ENCODE measurements at places on chromosomes 6 and 20.

GRCh38 chr20:10648651-10649050 is 25.1 kb downstream of the JAG1 start:
- no peak for DNase-seq

DNA sequence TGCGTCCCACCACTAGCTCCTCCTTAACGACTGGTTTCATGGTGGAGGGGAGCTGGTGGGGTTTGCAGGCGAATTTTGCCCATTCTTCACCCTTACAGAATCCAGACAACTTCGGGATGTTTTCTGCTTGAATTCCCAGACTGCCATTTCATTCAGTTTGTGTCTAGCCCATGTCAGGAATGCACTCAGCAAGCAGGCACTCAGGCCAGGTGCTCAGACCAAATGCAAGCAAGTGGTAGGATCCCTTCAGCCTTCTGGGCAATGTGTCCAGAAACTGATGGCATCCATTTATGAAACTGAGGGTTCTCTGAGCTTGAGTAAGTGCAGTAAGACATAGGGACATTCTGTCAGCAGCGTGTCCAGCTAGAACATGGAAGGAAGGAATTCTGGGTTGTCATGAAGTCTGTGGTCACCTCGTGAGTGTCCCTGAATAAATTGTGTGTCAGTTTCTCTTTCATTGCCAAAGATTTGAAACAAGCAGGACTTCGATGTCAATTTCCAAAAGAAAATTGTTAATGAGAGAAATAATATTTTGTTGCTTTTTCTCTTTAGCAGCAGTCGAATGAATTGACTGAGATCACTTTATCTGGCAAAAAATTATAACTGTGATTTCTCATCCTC is 21.8 kb upstream of the DACT2 start:
- no peak for DNase-seq

DNA sequence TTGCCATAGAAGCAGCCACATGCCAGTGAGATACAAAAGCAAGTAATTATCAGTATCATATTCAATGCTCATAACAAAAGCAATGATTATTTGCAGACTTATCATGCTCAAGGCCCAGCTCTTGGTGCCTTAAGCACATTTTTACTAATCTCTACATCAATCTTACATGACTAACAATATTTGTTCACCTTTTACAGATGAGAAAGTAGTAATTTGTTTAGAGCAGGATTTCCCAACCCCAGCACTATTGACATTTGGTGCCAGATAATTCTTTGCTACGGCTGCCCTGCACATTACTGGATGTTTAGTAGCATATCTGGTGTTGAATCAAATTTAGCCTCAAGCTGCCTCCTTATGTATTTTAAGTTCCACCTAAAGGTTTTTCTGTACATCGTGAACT is 19.0 kb upstream of the DOK5 start:
- no peak for DNase-seq

GRCh38 chr6:21109391-21110178 is 484.0 kb upstream of the SOX4 start:
- no peak for DNase-seq

GRCh38 chr6:148984531-148985056 is 237.8 kb downstream of the UST start:
- DNase-seq = no peak

GRCh38 chr6:16078064-16078463 is 50.8 kb upstream of the MYLIP start:
- DNase-seq = no peak

DNA sequence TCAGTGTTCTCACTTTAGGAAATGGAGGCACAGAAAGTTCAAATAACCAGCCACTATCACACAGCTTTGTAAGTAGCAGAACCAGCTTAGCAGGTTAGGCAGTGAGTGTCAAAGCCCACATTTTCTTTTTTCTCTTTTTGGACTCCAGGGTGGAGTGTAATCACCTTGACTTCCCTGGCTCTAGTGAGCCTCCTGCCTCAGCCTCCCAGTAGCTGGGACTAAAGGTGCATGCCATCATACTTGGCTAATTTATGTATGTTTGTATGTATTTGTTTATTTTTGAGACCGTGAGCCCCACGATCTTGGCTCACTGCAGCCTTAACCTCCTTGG is 7.8 kb upstream of the NCOA3 start:
- DNase-seq = no peak
